ENCODE measurements at places on chromosomes 11 and 22.

GRCh38 chr11:720017-720641 lies 14.1 kb downstream of the EPS8L2 start:
- no peak for DNase-seq

DNA sequence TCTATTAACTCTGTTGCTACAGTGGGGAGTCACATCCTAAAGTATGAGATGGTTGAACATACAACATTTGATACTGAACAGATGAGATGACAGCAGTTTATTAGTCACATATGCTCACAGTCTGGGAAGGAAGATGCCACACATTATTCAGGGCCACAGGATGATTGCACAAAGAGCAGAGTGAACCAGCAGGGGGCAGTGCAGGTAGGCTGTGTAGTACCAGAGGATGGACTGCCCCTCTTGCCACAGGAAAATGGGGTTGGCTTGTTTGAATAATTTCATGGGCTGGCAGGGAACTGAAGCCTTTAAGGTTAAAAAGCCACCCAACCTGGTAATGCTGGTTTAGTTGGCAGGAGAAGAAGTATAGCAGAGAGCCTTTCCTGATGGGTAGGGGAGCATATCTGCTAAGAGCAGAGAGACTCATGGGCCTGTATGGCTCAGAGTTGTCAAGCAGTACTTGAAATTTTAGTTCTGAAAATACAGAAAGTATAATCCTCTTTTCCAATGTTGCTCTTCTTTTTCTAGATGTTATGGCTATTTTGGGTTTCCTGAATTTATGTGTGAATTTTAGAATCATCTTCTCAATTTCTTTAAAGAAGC lies 180.4 kb upstream of the B3GAT1 start:
- peak; percentile 19 for DNase-seq

GRCh38 chr11:70637186-70637800 lies 239.0 kb downstream of the CTTN start:
- DNase-seq = no peak

DNA sequence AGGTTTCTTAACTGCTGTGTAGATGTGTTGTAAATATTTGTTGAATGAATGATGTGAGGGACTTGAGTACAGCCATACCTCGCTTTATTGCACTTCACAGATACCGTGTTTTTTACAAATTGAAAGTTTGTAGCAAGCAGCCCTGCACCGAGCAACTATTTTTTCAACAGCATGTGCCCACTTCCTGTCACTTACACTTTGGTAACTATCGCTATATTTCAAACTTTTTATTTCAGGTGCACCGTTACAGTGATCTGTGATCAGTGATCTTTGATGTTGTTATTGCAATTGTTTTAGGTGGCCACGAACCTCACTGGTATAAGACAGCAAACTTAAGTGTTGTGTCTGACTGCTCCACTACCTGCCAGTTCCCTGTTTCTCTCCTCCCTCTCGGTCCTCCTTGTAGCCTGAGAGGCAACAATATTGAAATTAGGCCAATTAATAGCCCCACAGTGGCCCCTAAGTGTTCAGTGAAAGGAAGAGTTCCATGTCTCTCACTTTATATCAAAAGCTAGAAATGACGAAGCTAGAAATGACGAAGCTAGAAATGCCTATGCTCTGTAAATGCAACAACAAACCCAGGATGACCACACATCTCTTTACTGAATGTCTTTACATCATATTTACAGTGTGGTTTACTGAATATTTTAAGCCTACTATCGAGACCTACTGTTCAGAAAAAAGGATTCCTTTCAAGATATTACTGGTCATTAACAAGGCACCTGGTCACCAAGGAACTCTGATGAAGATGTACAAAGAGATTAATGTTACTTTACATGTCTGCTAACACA lies 1.0 kb downstream of the SFI1 start:
- DNase-seq = no peak

DNA sequence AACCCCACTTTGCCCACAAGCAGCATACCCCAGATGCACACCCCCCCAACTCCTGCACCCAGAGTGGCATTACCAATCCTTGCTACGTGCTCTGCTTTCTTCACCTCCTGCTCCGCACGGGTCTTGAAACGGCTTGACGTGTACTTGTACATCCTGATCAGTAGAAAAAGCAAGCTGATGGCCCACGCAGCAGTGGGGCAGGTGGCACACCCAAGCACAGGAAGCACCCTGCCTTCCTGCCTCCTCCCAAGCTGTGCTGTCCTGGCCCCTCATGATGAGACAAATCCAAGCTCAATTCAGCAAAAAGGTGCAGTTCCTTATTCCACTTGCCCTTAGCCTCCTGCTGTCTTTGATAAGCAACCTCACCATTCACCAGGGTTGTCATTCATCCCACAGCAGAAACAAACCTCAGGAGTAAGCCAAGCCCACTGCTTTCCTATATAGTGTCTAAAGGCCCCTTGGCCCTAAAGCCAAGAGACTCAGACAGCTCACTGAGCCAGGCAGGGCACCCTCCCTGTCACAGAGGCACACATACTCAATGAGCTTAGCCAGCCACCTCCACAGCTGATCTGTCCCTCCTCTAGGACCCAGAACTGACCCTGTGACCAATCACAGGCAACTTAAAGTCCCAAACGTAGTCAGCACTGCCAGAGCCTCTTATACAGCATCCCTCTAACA lies 27.8 kb downstream of the MORC2 start:
- DNase-seq = no peak

DNA sequence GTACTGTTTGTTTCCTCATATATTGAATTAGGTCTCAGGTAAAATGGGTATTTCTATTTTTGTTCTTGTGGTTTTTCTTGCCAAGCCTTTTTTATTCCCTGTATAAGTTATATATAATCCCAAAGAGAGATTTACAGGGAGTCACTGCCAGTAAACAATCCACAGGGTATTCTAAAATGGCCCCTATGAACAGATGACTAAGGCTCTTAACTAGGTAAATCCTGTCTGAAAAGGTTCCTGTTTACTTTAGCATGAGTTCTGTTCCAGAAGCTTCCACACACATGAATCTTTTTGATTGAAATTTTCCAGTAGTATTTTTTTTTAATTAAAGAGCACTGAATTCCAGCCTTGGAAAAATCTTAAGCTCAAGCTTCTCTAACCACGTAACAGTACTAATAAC lies 552.8 kb upstream of the CCDC179 start:
- DNase-seq = no peak

All from activated CD8-positive, alpha-beta memory T cell treated with anti-CD3 and anti-CD28 coated beads for 48 hours (primary cell).